ENCODE measurements at places on chromosomes 1 and 21. TPM values are rescaled to one million over a fixed set of nuclear protein-coding genes. Genes with fewer than 3 reads are reported as not detected.

The FCRL1 gene
- total RNA-seq, result 0.35 TPM

The CD247 gene
- total RNA-seq, result not detected

The ZFP69B gene
- total RNA-seq, result 7.2 TPM

The FCRL5 gene
- total RNA-seq, result not detected

The TTC24 gene
- not detected for total RNA-seq

The BRINP3 gene
- total RNA-seq, result not detected

The LCE1C gene
- total RNA-seq, result not detected

The TCHH gene
- total RNA-seq, result 0.08 TPM

The CFAP107 gene
- not detected for total RNA-seq

The ROR1 gene
- 15.1 TPM for total RNA-seq

The CNST gene
- total RNA-seq, result 46.5 TPM

Data from smooth muscle cell of the coronary artery (primary cell).